GM12864 (cell line): ENCODE measurements at places on chromosomes 3 and 15.

- no peak for DNase-seq
Measured at GRCh38 chr3:11820531-11821041, 26.1 kb downstream of the TAMM41 start.

- DNase-seq, result no peak
Measured at GRCh38 chr3:138888560-138888959, 53.8 kb upstream of the PIK3CB start.

DNA sequence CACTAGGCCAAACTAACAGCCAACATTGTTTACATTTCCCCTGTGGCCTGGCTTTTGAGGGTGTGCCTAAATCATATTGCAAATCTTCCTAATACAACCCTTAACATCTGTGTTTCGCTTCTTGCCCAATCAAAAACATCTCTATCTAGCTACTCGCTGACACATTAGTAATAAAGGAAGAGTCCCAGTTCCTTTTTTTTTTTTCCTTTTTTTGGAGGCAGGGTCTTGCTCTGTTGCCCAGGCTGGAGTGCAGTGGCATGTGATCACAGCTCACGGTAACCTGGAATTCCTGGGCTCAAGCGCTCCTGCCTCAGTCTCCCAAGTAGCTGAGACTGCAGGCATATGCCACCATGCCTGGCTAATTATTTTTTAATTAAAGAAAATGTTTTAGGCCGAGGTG lies 2.1 kb upstream of the SRPRB start:
- no peak for DNase-seq

DNA sequence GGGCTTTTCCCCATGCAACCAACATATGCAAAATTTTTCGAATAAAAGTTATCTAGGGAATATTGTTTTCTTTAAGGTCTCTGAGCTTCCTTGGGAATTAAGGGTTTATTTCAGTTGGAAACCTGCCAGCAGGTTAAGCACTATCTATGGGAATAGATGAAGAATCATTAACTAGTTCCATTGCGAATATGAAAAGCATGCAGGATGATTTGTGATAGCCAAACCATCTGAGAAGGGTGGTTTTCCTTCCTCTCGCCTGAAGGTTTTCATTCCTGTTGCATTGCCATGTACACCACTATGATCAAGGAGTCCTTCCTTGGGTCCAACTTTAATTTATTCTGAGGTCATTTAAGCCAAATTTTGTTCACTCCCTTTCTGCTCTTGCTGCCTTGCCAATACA lies 184.9 kb downstream of the NR2F2 start:
- no peak for DNase-seq

DNA sequence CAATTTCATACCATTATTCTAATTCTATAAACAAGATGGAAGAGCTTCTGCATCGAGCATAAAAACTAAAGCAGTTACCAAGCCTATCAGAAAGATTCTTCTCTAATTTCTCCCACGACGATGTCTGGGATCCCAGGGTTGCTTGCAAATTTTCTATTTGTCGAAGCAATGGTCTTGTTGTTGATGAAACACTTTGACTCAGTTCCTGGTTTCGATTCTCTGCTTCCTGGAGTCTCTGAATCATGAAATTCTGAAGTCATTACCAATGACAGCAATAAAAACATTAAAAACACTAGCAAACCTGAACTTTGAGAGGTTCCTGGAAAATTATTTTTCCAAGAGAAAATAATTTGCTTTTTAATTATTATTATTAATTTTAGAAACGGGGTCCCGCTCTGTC lies 18.7 kb downstream of the TMF1 start:
- no peak for DNase-seq

DNA sequence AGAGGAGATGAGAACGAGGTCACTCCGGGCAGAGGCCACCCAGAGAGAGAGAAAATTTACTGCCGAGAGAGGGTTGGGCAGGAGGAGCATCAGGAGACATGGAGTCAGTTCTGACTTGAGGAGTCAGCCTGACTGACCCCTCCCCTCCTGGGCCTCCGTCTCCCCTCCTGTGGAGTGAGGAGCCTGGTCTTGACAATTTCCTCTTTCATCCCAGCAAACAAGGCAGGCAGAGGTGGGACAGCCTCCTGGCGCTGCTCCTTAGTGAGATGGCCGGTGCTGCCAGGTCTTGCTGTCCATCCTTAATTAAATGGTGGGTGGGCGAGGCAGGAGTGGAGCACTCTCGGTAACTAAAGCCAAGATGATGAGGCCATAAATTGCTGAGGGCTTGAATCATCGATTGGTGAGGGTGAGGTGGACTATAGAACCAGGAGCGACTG lies 60.6 kb downstream of the CYP11A1 start:
- DNase-seq, result no peak

DNA sequence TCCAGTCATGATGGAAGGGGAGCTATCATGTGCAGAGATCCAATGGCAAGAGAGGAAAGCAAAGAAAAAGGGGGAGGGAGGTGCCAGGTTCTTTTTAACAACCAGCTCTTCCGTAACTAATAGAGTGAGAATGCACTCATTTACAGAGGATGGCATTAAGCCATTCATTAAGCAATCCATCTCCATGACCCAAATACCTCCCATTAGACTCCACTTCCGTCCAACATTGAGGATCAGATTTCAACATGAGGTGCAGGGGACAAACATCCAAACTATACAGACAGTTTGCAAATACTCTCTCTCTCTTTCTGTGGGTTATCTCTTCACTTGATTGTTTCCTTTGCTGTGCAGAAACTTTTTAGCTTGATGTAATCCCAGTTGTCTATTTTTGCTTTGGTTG lies 21.2 kb downstream of the ZDHHC23 start:
- DNase-seq, result no peak

DNA sequence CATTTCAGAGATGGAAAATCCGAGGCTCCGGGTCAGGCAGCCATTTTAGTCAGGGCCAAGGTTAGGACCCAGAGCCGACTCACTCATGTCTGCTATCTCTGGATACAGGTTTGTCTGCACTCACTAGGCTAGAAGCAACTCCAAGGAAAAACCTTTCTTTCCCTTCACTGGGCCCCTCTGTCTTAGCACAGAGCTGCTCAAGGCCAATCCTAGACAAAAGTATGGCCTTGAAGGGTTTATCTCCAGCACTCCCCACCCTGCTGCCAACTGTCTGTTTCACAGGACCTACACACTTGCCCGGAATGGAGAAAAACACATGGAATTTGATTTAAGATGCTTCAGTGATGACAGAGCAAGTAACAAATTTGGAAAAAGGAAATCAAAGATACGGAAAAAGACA lies 25.6 kb downstream of the ACAN start:
- DNase-seq, result no peak

GRCh38 chr3:179189759-179190158 lies 41.6 kb downstream of the PIK3CA start:
- DNase-seq, result no peak
